NCI-H524 treated with DMSO at 0.1 percent for 48 hours (cell line): ENCODE measurements at places on chromosomes 5 and 9.

- DNase-seq: no peak
These were observed 10.4 kb upstream of the TCF7 start for GRCh38 chr5:134103998-134104654.

DNA sequence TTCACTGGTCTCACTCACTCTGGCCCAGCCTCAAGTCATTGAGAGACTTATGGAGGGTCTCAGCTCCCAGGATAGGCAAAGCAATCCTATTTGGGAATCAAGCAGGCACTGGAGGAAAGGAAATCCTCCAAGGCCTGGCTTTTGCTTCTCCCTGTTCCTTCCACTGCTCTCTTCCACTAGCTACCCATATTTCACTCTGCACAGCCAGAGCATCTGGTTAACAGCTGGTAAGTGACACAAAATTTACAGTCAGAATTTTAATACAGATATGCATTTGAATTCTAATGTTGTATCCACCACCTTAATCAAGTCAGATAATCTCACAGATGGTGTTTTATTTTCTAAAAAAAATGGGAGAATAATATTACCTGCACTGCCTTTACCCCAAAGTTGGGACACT lies 868 bp upstream of the C1QTNF2 start:
- no peak for DNase-seq

DNA sequence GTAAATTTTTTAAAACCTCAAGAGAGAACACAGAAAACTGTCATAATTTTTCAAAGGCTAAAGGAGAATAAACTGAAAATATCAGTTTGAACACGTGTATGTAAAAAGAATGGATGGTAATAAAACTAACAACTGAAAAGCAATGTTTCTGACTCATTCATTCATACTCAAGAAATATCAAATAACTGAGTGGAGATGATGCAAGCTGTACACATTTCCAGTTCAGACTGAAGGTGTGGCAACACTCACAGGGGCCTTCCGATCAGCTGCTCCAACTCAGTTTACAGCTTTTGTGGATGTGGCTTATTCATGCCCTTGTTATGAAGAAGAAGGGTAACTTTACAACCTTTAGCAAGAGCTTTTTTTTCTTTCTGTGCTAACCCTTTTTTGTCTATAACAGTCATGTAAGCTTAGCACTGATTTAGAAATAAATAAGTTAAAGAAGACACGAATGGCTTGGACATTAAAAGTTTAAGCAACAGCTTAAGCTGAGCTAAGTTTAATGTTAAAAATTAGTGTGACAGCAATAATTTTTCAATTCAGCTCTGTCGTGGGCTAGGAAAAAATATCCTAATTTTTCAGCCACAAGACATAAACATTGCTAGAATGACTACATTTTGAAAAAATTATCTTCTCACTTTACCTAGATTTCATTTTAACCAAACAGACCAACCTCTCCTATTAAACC lies 453.5 kb downstream of the RAB3C start:
- no peak for DNase-seq

DNA sequence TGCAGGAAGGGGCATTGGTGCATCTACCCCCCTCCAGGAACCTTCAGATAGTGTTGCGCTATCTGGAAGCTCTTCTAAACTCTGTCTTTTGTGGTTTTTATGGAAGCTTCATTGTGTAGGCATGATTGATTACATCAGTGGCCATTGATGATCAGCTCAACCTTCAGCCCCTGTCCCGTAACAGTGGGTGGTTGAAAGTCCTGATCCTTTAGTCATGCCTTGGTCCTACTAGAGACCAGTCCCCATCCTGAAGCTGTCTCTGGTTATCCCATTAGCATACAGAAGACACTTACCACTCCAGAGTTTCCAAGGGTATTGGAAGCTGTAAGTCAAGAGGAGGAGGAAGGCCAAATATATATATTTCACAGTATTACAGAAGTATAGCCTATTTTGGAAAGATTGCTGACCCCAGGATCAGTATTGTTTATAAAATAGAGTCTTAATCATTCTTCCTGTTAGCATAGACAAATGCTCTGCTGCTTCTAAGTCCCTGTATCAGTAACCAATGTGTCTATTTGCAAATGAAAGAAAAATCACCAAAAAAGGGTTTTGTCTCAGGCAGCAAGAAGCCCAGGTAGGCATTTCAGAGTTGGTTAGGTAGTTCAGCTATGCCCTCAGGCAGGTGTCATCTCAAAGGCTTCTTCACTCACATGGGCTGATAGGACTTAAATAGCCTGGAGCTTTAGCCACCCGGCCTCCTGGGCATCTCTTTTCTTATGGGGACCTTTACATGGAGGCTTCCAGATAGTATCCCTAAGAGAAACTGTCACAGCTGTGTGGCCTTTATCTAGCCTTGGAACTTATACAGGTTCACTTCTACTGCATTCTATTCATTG lies 41.6 kb downstream of the SPIN1 start:
- DNase-seq: no peak

DNA sequence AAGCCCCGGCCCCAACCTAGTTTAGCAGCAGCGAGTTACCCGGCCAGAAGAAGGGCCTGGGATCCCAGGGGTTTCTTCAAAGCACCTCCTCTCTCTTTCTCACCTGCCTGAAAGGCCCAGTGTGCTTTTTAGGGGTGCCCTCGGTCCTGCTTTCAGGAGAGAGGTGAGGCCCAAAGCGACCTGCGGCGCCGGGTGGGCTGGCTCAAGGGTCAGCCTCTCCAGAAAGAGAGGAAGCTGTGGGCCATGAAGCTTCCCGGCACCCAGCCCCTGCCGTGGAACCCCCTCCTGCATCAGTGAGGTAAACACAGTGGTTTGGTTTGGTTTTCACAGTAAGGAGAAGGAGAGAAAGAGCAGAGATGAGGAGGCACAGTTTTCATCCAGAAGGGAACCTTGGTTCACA lies 4.3 kb downstream of the FOXB2 start:
- DNase-seq: no peak

DNA sequence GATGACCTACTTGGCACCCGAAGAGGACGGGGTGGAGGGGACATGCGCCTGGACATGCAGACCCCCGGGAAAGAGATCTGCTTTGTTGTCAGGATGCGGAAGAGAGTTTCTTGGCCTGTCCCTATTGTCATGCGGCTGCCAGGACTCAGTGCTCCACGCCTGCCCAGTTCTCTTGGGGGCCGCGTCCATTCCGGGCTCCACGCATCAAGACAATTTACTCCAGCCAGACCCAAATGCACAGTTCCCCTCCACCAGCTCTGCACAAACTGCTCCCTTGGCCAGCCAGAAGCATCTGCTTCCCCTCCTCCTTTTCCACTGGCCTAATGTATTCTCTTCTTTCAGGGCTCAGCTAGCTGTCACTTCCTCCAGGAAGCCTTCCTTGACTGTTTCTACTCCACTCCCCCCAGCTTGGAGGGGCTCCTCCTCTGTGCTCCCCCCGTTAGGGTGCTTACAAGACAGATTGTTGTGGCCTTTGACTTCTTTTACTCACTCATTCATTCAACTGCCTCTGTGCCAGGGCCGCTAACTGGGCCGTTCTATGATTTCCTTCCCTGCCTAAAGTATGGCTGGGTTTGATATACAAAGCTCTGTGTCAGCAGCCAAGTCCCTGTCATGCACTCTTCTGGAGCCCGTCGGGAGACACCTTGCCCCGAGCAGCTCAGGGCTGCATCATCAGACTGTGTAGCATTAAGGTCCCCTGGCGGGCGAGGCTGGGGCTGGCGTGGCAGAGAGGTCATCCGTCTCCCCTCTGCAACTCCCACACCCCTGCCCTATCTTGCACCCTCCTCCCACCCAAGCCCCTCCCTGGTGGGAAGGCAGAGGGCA lies 6.6 kb downstream of the FIBCD1 start:
- no peak for DNase-seq

GRCh38 chr5:35337340-35338156 lies 107.3 kb upstream of the PRLR start:
- DNase-seq: no peak

DNA sequence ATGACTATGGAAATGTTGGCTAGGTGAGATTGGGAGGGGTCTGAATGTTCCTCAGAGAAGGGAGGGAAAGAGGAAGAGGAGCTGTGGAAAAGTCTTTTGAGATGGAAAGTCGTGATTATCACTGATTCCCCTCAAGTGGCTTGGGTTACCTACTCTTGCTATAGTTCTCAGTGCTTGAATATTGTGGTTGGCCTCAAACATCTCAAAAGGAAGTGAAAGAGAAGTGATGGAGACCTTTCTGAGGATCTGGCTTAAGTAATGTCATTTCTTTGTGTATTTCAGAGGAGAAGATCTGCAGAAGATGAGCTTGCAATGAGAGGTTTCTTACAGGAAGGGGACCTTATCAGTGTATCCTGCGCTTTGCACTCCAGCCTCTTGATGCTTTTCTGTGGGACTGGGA lies 5.5 kb downstream of the EXOSC2 start:
- DNase-seq: no peak

DNA sequence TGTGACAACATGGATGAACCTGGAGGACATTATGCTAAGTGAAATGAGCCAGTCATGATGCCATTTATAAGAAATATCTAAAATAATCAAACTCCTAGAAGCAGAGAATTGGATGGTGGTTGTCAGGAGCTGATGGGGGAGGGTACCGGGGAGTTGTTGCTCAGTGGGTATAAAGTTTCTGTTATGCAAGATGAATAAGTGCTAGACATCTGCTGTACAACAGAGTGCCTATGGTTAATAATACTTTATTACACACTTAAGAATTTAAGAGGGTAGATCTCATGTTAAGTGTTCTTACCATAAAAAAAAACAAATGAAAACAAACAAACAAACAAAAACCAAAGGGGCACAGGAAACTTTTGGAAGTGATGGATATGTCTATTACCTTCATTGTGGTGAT lies 13.0 kb upstream of the CCDC69 start:
- DNase-seq: peak; percentile 44

DNA sequence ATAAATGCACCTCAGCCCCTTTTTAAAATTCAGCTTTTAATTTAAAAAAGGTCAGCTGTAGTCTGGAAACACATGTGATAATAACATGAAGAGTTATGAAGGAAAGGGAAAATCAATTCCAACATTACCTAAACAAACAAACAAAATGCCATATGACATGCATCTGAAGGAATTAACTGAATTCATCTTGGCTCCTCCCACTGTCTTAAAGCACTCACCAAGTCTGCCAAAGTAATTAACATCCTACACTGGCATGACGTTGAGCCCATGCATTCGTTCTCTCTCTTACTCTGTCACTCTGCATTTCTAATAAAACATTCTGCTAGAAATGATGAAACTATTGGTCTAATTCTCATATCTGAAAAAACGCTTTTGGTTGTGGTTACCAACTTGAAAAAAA lies 37.7 kb downstream of the TSSK1B start:
- no peak for DNase-seq

GRCh38 chr5:9233712-9234111 lies 312.2 kb downstream of the SEMA5A start:
- no peak for DNase-seq

- no peak for DNase-seq
These were observed 18.6 kb upstream of the RICTOR start for GRCh38 chr5:39092581-39093351.

DNA sequence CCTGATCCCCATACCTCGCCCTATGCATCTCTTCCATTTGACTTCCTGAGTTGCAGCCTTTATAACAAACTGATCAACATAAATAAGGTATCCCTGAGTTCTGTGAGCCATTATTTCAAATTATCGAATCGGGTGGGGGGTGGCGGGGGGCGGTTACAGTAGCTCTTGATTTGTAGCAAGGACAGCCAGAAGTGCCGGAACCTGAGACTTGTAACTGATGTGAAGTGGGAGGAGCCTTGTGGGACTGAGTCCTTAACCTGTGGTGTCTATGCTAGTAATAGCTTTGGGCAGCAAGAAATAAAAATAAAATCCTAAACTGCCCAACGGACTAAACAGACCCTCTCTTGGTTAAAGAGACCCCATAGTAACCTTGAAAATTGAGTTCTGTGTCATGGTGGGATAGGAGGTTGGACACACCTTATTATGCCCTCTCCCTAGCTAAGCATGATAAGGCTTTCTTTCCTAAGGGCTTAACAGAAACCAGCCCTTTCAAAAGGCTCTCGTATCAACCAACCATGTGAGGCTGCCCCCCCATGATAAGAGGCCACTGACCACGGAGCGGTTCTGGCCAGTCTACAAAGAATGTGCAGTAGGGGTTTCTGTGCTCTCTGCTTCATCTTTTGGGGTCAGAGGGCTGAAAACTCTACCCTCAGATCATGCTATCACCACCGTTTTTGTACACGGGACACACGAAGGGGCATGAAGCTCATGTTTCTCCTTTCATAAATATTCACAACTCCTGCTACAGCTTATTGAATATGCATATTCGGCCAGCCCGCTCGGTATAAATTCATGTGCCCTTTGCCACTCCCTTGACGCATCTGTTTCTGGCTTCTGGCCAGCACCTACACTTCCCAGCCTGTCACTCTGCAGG lies 39.5 kb upstream of the IQGAP2 start:
- no peak for DNase-seq

DNA sequence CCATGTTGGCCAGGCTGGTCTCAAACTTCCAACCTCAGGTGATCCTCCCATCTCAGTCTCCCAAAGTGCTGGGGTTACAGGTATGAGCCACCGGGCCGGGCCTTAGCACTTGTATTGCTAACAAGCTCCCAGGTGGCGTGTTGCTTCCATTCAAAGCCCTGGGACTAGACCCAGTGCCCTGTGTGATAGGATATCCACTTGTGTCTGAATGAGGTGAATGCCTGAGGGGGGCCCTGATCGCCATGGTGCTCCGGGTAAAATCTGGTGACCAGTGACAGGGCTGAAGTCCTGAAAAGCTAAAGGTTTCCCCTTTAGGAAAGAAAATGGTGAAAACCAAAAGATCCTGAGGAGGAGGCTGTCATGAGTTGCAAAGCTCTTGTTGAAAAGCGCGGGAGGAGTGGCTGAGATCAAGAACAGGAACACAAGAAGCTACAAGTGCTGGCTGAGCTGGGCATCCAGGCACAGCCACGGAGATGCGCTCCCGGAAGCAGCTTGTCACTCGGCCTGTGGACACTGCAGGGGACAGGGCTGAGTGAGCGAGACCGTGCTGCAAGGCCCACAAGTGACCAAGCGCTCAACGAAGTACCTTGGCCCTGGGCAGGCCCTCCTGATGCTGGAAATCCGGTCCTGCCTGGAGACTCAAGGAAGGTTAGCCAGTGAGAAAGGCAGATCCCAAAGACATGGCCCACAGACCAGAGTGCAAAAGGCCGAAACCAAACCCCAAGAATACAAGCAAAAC lies 39.8 kb upstream of the NXNL2 start:
- DNase-seq: no peak

GRCh38 chr5:126360467-126360866 lies 62.7 kb upstream of the GRAMD2B start:
- no peak for DNase-seq

DNA sequence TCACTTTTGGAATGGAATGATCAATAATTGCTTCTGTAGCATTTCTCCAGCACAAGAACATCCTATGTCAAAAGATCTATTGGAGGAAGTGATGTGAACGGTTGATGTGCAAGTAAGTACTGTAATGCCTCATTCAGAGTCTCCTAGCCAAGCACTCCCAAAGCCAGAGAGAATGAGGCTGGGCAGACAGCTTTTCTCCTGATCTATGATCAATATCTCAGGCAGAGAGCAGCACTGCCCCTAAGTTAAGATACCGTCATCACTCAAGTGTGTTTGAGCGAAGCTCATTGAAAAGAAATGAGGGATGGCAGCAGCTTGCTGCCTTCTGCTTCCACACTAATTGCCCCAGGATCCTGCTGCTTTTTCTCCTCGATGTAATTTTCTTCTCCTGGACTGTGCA lies 324.1 kb upstream of the GRAMD2B start:
- no peak for DNase-seq

GRCh38 chr9:32430720-32431119 lies 46.3 kb downstream of the ACO1 start:
- DNase-seq: no peak

GRCh38 chr9:129489838-129490582 lies 130.9 kb downstream of the C9orf50 start:
- no peak for DNase-seq

- no peak for DNase-seq
These were observed 203.9 kb downstream of the FRMD3 start for GRCh38 chr9:83334320-83334719.

- DNase-seq: no peak
These were observed 51.5 kb upstream of the NKD2 start for GRCh38 chr5:956941-957747.
